ENCODE measurements at places on chromosomes 3 and 15.

DNA sequence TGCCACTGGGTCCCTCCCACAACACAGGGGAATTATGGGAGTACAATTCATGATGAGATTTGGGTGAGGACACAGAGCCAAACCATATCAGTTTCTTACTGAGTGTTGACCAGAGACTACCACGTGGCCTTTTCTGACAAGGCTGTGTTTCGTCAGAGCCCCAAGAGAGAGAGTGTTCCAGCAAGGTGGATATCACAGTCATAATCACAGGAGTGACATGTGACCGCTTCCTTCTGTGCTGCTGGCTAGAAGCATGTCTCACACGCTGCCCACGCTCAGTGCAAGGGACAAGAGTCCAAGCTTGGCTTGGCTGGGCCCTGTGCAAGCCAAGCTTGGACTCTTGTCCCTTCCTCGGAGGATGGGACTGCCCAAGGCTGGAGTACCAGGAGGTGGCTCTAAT lies 103.2 kb downstream of the GABRG3 start:
- no peak for DNase-seq

DNA sequence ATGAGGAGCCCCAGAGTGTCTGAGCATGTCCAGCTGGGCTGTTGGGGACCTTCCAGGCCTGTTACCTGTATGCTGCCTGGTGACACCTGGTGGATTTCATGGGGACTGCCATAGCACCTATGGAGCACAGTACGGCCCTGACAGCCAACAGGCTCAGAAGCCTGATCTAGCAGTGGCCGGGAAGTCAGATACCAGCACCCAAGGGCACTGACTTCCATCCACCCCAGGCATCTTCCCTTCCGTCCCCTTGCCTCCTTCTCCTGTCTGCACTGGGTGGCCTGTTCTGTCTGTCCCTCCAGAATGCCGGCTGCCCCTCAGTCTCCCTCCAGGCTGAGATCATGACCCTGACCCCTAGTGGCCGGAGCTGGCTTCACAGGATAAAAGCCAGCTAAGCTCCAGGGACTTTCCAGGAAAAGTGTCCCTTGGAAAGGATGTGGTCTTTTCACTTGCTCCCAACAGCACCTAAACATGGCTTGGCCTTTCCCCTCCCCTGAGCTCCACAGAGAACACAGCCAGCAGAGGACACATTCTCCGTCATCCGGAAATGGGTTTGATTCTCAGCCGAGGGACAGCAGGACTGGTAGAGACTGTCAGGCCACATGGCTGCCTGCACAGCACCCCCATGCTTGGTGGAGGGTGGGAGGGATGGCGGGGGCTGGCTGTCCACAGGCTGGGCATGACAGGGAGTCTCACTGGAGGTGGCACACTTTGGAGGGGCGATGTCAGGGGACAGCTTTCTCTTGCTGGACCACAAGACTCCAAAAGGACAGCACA lies 9.5 kb downstream of the RPS17 start:
- DNase-seq: no peak

GRCh38 chr3:57030721-57031120 lies 29.7 kb upstream of the SPATA12 start:
- no peak for DNase-seq

GRCh38 chr3:99357131-99357530 lies 281.3 kb upstream of the COL8A1 start:
- DNase-seq: no peak

- no peak for DNase-seq
Observed at GRCh38 chr3:133857767-133858166, 37.9 kb downstream of the RAB6B start.

GRCh38 chr3:64957408-64958198 lies 269.8 kb upstream of the ADAMTS9 start:
- no peak for DNase-seq

DNA sequence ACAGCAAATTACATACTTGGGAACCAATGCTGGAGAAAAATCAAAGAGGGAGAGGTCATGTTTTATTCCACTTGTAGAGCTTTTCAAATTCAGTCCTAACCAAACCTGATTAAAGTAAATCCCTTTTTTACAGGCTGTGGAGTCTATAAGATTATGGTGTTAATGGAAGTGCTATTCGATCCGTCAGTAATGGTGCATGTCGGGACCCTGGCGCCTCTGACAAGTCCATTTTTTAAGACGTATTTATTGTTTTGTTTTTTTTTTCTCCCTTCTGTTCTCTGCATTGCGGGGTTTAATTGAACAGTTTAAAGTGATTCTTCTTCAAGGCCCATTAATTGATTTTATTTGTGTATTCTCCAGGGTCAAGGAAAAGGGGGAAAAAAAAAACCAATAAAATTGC lies 725.9 kb downstream of the TUSC7 start:
- no peak for DNase-seq

Data from stimulated activated CD8-positive, alpha-beta memory T cell treated with anti-CD3 and anti-CD28 coated beads, Interleukin-15, amount 100 ng/mL, for 24 hours (primary cell).